ENCODE measurements at places on chromosomes 11 and 22.
A peak's percentile ranks its signal among the peaks of the same experiment; 100 is the strongest.

- no peak for DNase-seq
Observed at GRCh38 chr11:3982431-3982830, 112.2 kb upstream of the RRM1 start.

DNA sequence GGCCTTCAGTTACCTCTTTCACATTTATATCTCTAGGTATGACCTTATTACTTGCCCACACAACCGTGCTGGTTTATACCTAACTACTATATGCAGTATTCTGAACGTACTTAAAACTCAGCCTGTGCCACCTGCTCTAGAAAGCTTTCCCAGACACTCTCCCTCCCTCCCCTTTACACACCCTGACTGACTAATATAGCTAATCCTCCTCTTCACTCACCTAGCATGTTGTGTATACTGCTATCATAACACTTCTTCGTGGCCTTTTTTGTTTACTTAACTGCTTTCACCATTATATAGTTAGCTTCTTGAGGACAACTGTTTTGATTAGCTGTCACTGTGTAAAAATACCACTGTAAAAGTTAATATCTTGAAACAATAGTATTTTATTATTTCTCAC is 23.5 kb downstream of the RNF214 start:
- DNase-seq = no peak

DNA sequence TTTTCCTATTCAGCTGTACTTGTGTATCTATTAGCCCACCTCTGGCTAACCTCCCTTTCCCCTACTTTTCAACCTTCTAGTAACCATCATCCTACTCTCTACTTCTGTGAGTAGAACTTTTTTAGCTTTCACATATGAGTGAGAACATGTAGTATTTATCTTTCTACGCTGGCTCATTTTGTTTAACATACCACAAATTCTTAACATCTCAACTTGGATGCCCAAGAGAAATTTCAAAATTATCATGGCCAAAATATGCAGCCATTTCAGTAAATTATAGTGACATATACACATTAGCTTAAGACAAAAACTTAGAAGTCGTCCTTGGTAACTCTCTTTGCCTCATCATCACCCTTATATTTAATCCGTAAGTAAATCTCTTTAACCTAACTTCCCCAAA is 34.7 kb downstream of the LUZP2 start:
- no peak for DNase-seq

GRCh38 chr11:47784785-47785381 is 17.7 kb upstream of the FNBP4 start:
- DNase-seq = no peak

DNA sequence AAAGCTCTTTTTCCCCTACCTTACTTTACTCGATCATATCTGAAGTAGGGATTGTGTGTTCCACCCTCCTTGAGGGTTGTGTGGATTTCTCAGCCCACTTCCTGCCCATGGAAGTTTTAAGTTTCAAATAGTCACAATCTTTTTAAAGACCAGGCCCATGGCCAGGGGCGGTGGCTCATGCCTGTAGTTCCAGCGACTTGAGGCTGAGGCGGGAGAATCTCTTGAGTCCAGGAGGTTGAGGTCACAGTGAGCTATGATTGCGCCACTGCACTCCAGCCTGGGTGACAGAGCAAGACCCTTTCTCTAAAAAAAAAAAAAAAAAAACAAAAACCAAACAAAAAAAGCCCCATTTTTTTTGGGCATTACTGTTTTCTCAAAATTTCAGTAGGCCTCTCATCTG is 36.3 kb upstream of the LRRC10B start:
- DNase-seq = no peak

GRCh38 chr22:45977003-45977411 is at the start of gene WNT7B:
Gene WNT7B, minus strand, starts transcription at chr22:45977162. Its CDS starts 408 bp downstream, at chr22:45976754.
- no peak for DNase-seq

GRCh38 chr11:74971424-74971823 is 17.3 kb upstream of the NEU3 start:
- no peak for DNase-seq

DNA sequence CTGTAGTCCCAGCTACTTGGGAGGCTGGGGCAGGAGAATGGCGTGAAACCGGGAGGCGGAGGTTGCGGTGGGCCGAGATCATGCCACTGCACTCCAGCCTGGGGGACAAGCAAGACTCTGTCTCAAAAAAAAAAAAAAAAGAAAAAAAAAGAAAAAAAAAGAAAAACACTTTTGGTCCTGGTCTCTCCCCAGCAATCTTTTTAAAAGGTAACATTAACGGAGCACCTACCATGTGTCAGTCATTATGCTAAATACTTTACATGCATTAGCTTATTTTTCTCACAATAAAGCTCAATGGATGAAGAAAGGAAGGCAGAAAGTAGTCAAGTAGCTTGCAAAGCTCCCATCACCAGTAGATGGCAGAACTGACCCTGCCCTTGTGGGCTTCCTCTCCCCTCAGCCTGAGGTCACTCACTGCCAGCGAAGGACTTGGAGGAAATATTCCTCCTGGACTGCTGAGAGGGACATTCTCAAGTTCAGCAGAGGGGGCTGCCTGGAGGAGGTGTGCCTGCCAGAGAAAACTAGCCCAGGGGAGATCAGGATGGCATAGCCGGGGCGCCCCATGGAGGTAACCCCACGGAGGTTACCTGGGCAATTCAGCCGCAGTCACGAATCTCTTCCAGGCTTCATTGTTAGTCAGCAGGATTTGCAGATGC is 15.5 kb downstream of the APOL3 start:
- peak; percentile 25 for DNase-seq

GRCh38 chr22:32587449-32587848 is 112.8 kb downstream of the FBXO7 start:
- no peak for DNase-seq

GRCh38 chr11:81960443-81960842 is 773.2 kb downstream of the FAM181B start:
- no peak for DNase-seq

GRCh38 chr11:131145791-131146190 is 224.6 kb upstream of the NTM start:
- no peak for DNase-seq

DNA sequence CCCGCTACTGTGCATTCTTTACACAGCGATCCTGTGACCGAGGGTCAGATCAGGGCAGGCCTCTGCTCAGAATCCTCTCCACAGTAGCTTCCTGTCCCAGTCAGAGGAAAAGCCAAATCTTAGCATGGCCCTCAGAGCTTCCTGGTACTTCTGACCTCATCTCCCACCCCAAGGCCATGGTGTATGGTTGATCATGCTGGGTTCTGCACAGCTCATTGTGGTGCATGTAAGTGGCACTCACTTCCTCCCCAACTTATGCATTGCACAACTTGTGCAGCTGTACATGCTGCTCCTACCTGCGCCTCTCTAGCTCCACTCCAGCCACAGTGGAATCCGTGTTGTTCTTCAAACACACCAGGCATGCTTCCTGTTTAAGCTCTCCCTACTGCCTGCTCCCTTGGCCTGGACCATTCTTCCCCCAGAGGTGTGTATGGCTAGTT is 20.3 kb downstream of the BMAL1 start:
- DNase-seq = no peak

DNA sequence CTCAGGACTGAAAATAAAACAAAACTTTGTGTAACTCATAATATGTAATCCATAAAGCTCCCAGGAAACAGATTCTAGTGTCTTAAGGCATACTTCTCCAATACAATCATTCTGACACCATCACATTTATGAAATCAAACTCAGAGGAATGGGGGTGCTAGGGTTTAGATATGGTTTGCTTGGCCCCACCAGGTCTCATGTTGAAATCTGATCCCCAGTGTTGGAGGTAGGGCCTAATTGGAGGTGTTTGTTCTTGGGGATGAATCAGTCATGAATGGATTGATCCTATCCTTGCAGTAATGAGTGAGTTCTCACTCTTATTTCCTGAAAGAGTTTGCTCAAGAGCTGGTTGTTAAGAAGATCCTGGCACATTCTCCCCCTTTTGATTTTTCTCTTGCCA is 380.9 kb downstream of the ETS1 start:
- no peak for DNase-seq

DNA sequence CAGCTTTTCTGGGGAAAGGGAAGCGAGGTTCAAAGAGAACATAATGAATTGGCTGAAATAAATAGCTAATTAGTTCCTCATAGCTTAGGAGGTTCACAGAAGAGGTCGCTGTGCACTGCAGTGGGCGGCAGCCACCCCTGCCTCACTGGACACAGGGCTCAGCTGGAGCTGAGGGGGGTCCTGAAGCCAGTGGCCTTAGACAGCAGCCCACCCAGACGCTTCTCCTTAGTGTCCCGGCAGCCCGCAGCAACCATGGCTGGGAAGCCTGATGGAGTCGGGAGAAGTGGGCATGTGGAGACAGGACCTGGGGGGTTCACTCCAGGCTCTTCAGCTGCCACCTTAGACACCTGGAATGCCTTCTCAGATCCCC is 75.4 kb downstream of the TRIM29 start:
- no peak for DNase-seq

DNA sequence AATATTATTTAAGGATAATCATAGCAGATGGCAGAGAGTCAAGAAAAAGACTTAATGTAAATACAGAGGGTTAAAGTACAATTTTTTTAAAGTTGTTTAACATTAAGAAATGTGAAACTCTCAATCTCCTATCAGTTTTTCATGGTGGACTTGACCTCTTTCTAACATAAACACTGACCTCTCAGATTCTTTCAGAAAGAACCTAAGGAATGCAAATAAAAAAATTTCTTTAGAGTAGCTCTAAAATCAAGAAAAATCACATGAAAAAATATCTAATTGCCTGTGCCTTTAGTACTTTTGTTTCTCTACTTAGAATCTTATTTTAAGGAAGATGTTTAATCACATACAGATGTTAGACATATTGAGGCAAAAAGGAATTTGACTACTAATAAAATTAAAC is 12.9 kb downstream of the RNF141 start:
- DNase-seq = no peak
